ENCODE measurements at places on chromosomes 11 and 22.

- peak; percentile 15 for DNase-seq
These were observed 9.1 kb upstream of the TUBA8 start for GRCh38 chr22:18101536-18101935.

- no peak for DNase-seq
These were observed 627 bp upstream of the PEX26 start for GRCh38 chr22:18077087-18077638.

- no peak for DNase-seq
These were observed 670.0 kb upstream of the CCDC90B start for GRCh38 chr11:83956119-83956697.

GRCh38 chr22:43560651-43561050, 148.8 kb downstream of the MPPED1 start:
- DNase-seq = no peak

- no peak for DNase-seq
These were observed 70.1 kb upstream of the PHOX2A start for GRCh38 chr11:72313912-72314598.

GRCh38 chr11:10067629-10068300, 226.3 kb downstream of the SBF2 start:
- DNase-seq = no peak

GRCh38 chr11:12587333-12587991, 86.8 kb upstream of the TEAD1 start:
- DNase-seq = peak; percentile 10

GRCh38 chr22:42691440-42691839, 29.2 kb downstream of the A4GALT start:
- peak; percentile 47 for DNase-seq

DNA sequence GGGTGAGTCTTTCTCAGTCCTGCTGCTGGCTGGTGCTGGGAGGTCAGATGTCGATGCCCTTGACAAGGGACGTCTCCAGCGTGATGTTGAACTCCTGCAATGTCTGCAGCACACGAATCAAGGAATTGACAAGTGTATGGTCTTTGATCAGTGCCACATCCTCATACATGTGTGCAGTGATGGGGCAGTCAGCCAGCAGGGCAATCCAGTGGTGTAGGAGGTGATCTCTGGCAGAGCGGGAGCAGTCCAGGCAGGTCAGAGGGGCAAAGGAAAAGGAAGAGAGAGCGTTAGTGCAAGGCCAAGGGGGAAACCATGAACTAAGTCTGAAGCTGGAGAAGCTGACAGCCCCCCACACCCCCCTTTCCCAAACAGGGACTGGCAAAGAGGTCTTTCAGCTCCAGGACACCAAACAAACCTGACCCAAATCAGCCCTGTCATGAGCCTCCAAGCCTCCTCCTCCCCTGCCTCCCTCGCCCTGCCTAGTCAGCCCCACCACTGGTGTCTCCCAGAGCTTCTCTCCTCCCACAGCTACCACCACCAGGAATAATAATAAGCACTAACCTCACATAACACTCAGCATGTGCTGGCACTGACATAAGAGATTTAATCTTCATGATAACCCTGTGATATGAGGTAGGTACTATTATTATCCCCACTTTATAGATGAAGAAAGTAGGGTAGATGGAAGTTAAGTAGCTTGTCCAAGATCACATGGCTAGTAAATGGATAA, 48.4 kb upstream of the SCUBE2 start:
- no peak for DNase-seq

DNA sequence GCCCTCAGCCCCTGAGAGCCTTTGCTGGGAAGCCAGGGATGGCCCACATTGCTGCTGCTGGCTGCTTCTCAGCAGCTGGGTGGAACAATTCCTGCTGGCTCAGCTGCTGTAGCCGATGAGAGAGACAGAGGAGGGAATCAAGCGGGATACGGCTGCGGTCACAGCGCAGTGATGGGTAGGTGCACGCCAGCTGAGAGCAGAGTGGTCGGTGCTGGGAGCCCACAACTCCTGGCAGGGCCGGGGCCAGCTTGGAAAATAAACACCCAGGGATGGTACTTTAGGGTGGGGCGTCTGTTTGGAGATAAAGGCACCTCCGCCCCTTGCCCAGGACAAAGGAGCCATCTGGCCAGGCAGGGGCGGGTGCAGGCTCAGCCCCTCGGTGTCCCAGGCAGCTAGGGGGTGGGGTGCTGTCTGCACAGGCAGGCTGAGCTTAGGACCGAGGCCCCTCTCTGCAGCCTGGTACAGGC, 480.5 kb downstream of the MIAT start:
- no peak for DNase-seq

DNA sequence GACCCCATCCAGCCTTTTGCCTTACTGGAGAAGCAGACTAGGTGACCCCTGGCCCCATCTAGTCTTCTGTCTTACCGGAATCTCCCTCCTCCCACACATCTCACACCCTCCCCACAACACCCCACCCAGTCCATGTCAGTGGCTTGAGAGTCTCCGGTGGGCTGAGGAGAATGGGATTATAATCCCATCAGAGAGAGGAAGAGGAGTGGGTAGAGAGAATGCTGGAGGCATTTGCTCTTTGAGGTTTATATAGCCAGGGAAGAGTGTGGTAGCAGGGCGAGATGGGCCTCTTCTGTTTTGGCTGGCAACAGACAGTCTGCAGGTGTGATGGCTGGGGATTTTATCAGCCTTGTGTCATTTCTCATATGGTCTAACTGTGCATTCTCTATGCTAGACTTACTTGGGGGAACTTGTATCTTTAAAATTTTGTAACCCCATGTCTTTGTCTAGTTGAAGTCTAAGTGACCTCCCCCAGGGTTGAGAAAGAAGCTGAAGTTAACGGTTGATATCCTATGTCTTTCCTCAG, 50.3 kb downstream of the GRAMD1B start:
- no peak for DNase-seq

GRCh38 chr11:27216270-27217149, 146.5 kb downstream of the CCDC34 start:
- DNase-seq = peak; percentile 31

GRCh38 chr11:59556917-59557348, 45.6 kb downstream of the OR4D9 start:
- DNase-seq = no peak

- peak; percentile 57 for DNase-seq
These were observed at the start of gene HSPA8 for GRCh38 chr11:123061403-123062157. TSS of gene HSPA8 (minus strand) at chr11:123062136. CDS start at chr11:123061324, 812 bp downstream.

- no peak for DNase-seq
These were observed 28.1 kb upstream of the VPREB1 start for GRCh38 chr22:22216450-22216959.

- no peak for DNase-seq
These were observed 8.7 kb upstream of the GLB1L3 start for GRCh38 chr11:134267461-134267860.

DNA sequence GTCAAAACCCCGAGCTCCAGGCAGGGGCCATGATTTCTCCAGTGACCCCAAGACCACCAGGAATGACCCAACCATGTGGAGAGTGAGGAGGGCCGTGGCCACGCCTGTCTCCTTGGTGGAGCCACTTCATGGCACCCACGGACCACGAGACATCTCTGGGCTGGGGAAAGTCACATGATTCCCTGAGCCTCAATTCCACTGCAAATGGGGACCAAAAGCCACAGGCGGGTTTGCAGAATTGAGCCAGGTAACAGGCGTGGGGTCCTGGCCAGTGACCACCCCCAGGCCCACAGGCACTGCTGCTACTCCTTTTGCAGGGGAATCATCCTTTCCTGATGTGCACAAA, 178.9 kb downstream of the CTTN start:
- no peak for DNase-seq

DNA sequence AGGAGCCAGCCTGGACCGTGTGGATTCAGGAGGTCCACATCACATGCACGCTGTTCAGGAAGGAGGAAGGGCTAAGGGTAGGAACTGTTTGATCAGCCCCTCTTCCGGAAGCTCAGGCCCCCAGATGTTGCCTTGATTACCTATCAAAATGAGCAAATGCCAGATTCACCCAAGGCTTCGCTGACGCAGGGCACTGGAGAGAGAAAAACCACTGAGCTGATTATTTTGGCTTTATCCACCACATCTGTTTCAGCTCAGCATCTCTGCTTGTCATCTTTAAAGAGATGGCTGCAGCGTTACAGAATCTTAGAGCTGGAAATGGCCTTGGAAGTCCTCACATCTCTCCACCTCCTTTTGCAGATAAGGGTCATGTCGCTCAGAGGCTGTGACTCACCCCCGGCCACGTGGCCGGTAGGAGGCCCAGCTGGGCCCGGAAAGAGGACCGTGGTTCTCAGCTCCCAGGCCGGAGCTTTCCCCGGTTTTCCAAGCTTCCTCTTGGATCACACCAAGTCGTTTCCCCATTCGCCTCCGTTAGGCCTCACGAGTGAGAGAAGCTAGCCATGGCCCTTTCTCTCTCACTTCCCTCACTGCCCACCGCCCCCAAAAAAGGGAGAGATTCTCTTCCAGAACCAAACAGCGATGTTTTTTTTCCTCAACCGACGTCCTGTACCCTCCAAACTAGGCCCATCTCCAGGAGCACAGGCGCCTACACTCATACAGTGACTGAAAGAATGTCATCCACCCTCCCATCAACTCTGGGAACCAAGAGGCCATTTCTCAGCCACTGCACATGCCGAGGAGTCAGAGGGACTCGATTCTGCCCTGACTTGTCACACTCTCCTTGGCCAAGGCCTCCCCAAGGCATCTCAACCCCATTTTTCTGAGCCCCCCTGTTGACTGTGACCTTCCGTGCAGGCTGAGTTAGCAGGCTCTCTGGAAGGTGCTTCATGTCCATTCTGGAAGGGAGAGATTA, 37.6 kb downstream of the LIF start:
- DNase-seq = peak; percentile 69

- peak; percentile 65 for DNase-seq
These were observed 134.1 kb downstream of the UVRAG start for GRCh38 chr11:75949023-75949672.

DNA sequence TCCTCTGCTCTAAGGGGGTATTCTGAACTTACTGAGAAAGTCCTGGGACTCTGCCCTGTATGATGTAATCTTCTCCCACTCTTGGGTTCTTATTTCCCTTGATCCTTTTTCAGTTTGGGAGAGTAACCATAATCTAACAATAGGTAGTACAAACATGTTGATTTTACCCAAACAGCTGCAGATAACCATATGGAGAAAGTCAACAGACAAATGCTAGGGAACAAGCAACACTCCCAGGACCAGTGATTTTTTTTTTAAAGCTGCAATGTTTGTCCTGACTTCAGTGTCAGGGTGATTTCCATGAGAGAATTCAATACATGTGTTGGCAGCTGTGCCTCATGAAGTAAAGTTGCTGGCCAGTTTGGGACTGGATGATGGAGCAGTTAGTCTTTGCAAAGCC, 156.5 kb downstream of the FCHSD2 start:
- peak; percentile 66 for DNase-seq

- DNase-seq = no peak
These were observed 43.6 kb downstream of the COA4 start for GRCh38 chr11:73833067-73833466.

GRCh38 chr22:30073743-30074142, 6.5 kb upstream of the HORMAD2 start:
- no peak for DNase-seq

GRCh38 chr11:44824300-44824704, 97.5 kb downstream of the TSPAN18 start:
- DNase-seq = no peak

GRCh38 chr11:4041731-4042391, 52.7 kb upstream of the RRM1 start:
- no peak for DNase-seq

GRCh38 chr22:45896153-45896951, 80.6 kb downstream of the WNT7B start:
- DNase-seq = no peak

GRCh38 chr22:49929994-49930575, 11.7 kb downstream of the CRELD2 start:
- no peak for DNase-seq

GRCh38 chr11:2589538-2589934, 110.3 kb downstream of the KCNQ1OT1 start:
- no peak for DNase-seq

DNA sequence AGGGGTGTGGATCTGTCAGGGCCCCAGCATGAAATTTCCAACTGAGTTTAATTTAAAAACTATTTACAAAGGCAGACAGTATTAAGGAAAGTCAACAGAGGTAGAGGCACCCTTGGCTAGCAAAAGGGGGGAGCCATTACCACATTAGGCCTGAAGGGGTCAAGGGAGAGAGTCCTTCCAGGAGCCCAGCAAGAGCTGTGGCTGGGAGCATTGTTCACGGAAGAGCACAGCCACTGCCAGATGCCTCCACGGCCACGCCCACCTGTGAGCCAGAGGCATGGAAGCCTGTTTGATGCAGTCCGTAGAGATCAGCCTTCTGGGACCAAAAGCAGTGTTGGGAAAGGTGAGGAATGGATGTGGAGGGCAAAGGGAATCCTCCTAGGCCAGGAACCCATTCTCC, 102.6 kb downstream of the GALNT18 start:
- no peak for DNase-seq
